Smooth muscle cell of the coronary artery (primary cell): ENCODE measurements at places on chromosomes 16 and 17. TPM values are rescaled to one million over a fixed set of nuclear protein-coding genes. Genes with fewer than 3 reads are reported as not detected.

Gene RAMP2
- 0.30 TPM in 1 of 2 replicates, not detected in the other for total RNA-seq

Gene CES3
- total RNA-seq: under 0.01 and 0.38 TPM in 2 replicates

Gene SPATA22
- total RNA-seq: not detected in 2 replicates

Gene KRT10
- 1.6 and 4.7 TPM in 2 replicates for total RNA-seq

Gene HID1
- total RNA-seq: 0.23 and 0.90 TPM in 2 replicates

Gene ZP2
- not detected in 2 replicates for total RNA-seq

Gene HOXB1
- total RNA-seq: not detected in 2 replicates

Gene COX6A2
- total RNA-seq: not detected in 2 replicates

Gene TLCD3B
- total RNA-seq: not detected in 2 replicates

Gene LRRC75A
- total RNA-seq: 0.82 and 0.83 TPM in 2 replicates

Gene ASPHD1
- total RNA-seq: 3.4 and 13.5 TPM in 2 replicates

Gene TNP2
- not detected in 2 replicates for total RNA-seq

Gene PPY
- total RNA-seq: not detected in 2 replicates

Gene FBXW10B
- total RNA-seq: 0.08 TPM in 1 of 2 replicates, not detected in the other

Gene CA5A
- not detected in 2 replicates for total RNA-seq
